ENCODE measurements at places on chromosomes 4 and X. TPM values are rescaled to one million over a fixed set of nuclear protein-coding genes. Genes with fewer than 3 reads are reported as not detected.

DNA sequence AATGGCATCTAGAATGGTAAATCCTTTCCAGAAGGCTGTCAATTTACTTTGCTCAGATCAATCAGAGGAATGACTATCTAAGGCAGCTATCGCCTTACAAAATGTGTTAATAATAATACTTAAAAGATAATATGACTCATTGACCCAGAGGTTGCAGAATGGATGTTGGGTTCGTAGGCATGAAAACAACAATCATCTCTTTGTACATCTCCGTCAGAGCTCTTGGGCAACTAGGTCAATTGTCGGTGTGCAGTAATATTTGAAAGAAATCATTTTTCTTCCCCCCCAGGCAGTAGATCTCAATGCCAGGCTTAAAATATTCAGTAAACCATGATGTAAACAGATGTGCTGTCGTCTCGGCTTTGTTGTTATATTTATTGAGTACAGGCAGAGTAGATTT is 165.1 kb downstream of the CAMK2D start:
- no peak overlapping the region for H3K4me3 ChIP-seq
- peaks cover 55% of the 10 kb centered on the region for H3K4me1 ChIP-seq
- no peak for DNase-seq
- H3K36me3 ChIP-seq = peaks cover 67% of the 10 kb centered on the region
- H3K27me3 ChIP-seq = peaks cover 4% of the 10 kb centered on the region
- no peak overlapping the region for H3K27ac ChIP-seq

GRCh38 chrX:135178636-135179035 is 7.4 kb upstream of the CT55 start:
- peaks cover 2% of the 10 kb centered on the region for H3K27me3 ChIP-seq
- no peak overlapping the region for H3K4me3 ChIP-seq
- no peak overlapping the region for H3K27ac ChIP-seq
- no peaks in the 10 kb centered on the region for H3K36me3 ChIP-seq
- H3K4me1 ChIP-seq = no peaks in the 10 kb centered on the region
- DNase-seq = no peak

GRCh38 chrX:30880058-30880457 is 9.0 kb downstream of the TAB3 start:
- no peak overlapping the region for H3K27ac ChIP-seq
- H3K27me3 ChIP-seq = no peaks in the 10 kb centered on the region
- H3K4me1 ChIP-seq = peaks cover 26% of the 10 kb centered on the region

DNA sequence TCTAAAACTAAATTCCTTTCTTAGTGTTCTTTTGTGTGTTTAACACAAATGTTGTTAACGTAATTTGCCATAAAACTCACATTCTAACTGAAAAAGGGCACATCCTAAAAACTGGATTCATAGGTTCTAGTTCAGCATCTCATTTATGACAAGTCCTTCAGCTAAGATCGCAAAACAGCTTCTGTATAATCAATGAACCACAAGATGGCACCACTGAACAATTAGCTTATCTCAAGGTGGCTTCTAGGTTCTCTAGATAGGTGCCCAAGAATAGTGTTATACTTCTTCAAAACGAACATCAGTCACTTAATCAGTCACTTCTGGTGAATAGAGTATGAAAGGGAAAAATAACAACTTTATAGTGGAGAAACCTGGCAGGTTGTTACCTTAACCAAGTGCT is 54.3 kb downstream of the NRK start:
- H3K4me3 ChIP-seq = no peak overlapping the region
- DNase-seq = no peak
- H3K4me1 ChIP-seq = no peaks in the 10 kb centered on the region
- H3K36me3 ChIP-seq = no peaks in the 10 kb centered on the region

DNA sequence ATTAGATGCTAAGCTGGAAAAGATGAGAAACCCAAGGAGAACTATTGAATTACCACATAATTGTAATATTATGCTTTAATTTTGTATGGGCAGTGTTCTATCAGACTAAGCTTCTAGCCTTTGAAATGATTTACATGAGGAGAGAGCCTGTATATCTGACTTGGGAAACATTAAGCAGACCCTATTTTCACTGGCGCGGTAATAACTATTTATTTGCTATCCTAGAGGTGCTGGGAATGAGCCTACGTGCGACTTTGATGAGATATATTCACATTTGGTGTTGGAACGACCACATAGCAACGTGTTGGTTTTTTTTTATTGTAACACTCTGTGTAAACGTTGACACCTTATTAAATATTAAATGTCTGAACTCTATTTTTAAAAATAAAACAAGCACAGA is 80.5 kb downstream of the CLCN4 start:
- peaks cover 49% of the 10 kb centered on the region for H3K4me1 ChIP-seq
- no peak overlapping the region for H3K4me3 ChIP-seq
- H3K27ac ChIP-seq = no peak overlapping the region
- H3K36me3 ChIP-seq = no peaks in the 10 kb centered on the region
- no peaks in the 10 kb centered on the region for H3K27me3 ChIP-seq
- no peak for DNase-seq

GRCh38 chr4:35771571-35771970 is 472.7 kb downstream of the ARAP2 start:
- H3K36me3 ChIP-seq = no peaks in the 10 kb centered on the region
- no peaks in the 10 kb centered on the region for H3K27me3 ChIP-seq
- no peaks in the 10 kb centered on the region for H3K4me1 ChIP-seq

DNA sequence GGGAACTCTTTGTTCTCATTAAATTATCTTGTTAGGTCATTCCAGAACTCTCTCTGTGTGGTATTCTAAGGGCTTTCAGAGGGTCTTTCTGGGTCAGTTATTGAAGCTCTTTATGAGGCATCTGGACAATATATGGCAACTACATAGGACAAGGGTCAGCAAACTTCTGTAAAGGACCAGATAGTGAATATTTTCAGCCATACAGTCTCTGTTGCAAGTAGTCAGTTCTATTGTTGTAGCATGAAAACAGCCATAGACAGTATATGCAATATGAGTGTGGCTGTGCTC is 35.1 kb downstream of the HADH start:
- H3K4me1 ChIP-seq = peaks cover 8% of the 10 kb centered on the region
- H3K27ac ChIP-seq = no peak overlapping the region
- H3K36me3 ChIP-seq = peaks cover 12% of the 10 kb centered on the region

GRCh38 chr4:157550028-157550427 is 329.5 kb downstream of the GRIA2 start:
- no peak overlapping the region for H3K4me3 ChIP-seq
- peaks cover 5% of the 10 kb centered on the region for H3K36me3 ChIP-seq
- H3K27ac ChIP-seq = no peak overlapping the region
- no peaks in the 10 kb centered on the region for H3K27me3 ChIP-seq

SSX3 gene
- total RNA-seq = not detected

APBB2 gene
- total RNA-seq = 44.6 TPM

CTSO gene
- total RNA-seq = 2.6 TPM

FGF5 gene
- total RNA-seq = 545 TPM
